ENCODE measurements at places on chromosomes 3 and 15. TPM values are rescaled to one million over a fixed set of nuclear protein-coding genes. Genes with fewer than 3 reads are reported as not detected.

The TTLL3 gene
- total RNA-seq: 19.1 TPM

The BBS4 gene
- total RNA-seq: 12.4 TPM

The C3orf85 gene
- total RNA-seq: not detected

The KCNMB3 gene
- 0.59 TPM for total RNA-seq

The NR1I2 gene
- 0.35 TPM for total RNA-seq

The REC114 gene
- total RNA-seq: not detected

The DNAH12 gene
- total RNA-seq: 0.13 TPM

The UQCRC1 gene
- total RNA-seq: 245 TPM

The MINAR1 gene
- total RNA-seq: 0.51 TPM

The FAM240A gene
- total RNA-seq: not detected
